Fibroblast of lung (primary cell): ENCODE measurements at places on chromosomes 3 and 15. TPM values are rescaled to one million over a fixed set of nuclear protein-coding genes. Genes with fewer than 3 reads are reported as not detected.
A peak's percentile ranks its signal among the peaks of the same experiment; 100 is the strongest.

COPS2 gene
- 84.9 and 98.1 TPM in 2 replicates for polyA plus RNA-seq

MFAP1 gene
- 41.4 and 45.0 TPM in 2 replicates for polyA plus RNA-seq

TM6SF1 gene
- 3.2 and 3.9 TPM in 2 replicates for polyA plus RNA-seq

GRCh38 chr3:196055683-196056270 is 26.1 kb downstream of the TFRC start:
- DNase-seq: peak; percentile 39

DNA sequence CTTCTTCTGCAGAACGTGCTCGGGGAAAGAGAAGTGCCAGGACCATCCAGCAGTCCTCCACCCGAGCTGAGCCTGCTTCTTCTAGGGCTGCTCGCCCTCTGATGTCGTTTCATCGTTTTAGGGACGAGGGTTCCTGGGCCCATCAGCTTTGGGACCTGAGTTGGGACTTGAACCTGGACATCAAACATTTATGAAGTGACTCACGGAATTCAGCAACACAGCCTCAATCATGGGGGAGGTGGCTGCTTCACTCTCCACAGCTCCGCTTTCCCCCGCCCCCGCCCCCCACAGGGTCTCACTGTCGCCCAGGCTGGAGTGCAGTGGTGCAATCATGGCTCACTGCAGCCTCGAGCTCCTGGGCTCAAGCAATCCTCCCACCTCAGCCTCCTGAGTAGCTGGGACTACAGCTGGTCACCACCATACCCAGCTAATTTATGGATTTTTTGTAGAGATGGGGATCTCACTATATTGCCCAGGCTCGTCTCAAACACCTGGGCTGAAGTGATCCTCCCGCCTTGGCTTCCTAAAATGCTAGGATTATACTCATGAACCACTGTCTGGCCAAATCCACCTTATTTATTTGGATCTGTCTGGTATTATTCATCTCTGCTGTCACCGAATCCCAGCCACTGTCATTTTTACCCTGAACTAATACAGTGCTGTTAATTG is 725 bp upstream of the SCAMP2 start:
- DNase-seq: no peak

GRCh38 chr3:190041333-190042041 is 79.2 kb downstream of the P3H2 start:
- peak; percentile 36 for DNase-seq

IREB2 gene
- polyA plus RNA-seq: 24.6 and 30.6 TPM in 2 replicates

- DNase-seq: no peak
Measured at GRCh38 chr3:52032702-52033408, 23.5 kb downstream of the DUSP7 start.

DNA sequence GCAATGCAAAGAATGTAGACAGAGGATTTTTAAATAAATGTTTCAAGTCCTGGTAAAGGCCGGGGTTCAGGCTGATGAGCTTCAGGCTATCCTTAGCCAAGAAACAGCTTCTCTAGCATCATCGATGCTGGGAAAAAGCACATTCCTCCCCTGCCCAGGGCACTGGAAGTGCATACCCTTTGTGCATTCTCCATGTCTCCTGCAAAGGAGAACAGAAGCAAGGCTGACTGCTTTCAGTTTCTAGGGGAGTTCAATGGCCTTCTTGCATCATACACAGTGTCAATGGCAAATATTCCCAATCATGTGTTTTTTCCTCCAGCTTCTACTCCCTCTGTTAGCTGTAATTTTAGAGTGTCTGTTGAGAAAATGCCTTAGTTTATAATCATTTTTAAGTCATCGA is 59.9 kb downstream of the GPR176 start:
- DNase-seq: no peak

GRCh38 chr3:29265509-29266072 is 15.3 kb upstream of the RBMS3 start:
- no peak for DNase-seq

DNA sequence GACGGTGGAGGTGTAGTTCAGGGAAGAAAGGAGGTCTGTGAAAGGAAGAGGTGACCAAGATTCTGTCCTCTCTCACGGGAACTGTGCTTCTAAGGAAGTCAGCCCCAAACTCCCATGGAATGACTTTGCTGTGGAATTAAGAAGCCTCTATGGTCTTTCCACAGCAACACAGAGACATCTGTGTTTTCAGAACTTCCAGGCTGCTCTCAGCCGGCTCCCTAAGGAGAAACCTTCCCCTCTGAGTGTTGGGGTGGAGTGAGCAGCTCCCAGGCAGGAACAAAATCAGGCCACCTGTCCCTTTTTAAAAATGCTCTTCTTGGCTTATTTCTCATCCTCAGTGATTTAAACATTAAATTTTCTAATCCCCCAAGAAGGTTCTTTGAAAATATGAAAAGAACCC is 53.3 kb upstream of the SNRK start:
- no peak for DNase-seq

USF3 gene
- polyA plus RNA-seq: 13.0 and 15.8 TPM in 2 replicates

- DNase-seq: peak; percentile 45
Measured at GRCh38 chr3:133540896-133541674, 32.4 kb upstream of the CDV3 start.

GRCh38 chr15:71349736-71350526 is 234.7 kb downstream of the THSD4 start:
- DNase-seq: no peak

RARB gene
- polyA plus RNA-seq: 2.3 and 13.3 TPM in 2 replicates

DNA sequence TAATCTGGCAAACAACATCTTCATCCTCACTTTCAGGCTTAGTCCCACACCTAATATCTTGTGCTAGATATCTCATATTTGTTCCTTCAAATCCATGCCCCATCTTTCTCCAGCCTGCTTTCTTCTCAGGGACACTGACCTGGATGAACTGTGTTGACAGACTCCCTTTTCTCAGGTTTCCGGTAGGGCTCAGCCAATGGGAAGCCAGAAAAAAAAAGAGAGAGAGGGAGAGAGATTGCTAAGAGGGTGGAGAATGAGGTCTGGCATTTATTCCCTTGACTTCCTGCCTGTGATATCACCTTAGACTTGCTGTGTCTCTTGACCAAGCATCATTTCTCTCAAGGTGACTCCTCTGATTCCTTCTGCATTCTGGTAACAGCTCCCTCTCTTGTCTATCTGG is 145.6 kb upstream of the ABI3BP start:
- no peak for DNase-seq

FBXO40 gene
- polyA plus RNA-seq: not detected in 2 replicates

DNA sequence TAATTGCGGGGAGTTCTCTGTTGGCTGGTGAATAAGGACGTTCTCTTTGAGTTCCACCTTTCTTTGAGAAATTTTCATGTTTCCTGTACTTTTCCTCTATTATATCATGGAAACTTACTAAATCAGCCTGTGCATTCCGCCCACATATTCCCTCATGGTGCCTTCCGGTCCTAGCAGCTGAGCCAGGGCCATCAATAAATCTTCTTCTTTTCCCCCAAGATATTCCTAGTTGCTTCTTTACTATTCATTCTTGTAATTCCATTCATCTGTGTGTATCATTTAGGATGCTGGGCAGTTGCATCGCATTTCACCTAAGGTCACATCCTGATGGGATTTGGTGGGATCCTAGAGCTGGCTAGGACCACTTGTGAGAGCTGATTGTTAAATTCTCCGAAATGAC is 139.2 kb downstream of the RBMS3 start:
- peak; percentile 54 for DNase-seq

COLQ gene
- polyA plus RNA-seq: 0.17 and 0.34 TPM in 2 replicates

DNA sequence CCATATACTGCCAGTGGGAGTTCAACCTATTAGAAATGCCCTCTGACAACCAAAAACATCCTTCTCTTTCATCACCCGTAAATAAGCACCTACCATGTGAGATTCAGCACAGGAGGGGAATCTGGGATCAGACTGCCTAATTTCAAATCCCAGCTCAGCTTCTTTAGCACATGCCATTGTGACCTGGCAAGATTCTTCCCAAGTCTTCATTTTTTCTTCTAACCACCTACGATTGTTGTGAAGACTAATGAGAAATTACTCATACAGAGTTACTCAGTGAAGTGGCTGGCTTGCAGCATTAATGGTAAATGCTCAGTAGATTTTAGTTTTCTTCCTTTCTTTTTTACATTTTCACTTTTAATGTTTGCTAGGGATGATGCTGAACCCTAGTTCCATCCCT is 176.7 kb downstream of the PDZRN3 start:
- DNase-seq: peak; percentile 59

DNA sequence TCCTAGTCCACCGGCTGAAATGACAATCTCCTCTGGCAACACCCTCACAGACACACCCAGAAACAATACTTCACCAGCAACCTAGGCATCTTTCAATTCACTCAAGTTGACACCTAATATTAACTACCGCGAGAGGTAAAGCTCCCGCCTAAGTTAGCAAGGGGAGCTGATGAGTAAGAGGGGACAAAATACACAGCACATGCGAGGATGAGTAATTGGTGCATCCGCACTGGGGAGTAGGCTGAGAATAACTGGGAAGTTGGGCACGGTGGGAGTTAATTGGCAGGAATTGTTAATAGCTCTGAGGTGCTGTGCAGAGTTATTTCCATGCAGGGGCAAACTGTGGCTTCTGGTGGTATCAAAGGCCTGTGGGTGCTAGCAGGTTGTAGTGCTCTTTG is 14.5 kb upstream of the PLD1 start:
- DNase-seq: no peak

DNA sequence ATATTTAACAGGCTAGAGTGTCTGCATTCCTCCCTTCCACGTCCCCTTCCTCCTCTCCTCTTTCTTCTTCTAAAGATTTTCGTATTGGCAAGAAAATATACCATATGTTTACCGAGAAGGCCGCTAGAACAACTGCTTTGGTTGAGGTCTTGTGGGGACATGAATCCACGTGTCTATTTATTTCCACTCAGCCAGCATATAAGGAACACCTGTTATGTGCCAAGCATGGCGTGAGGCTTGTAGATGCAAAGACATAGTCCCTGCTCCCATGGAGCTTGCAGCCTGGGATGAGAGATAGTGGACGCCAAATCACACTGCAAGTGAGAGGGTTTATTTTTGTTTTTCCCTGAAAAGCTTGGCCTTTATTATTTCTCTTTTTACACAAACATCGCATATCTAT is 57.1 kb downstream of the SLC7A14 start:
- no peak for DNase-seq

SNURF gene
- polyA plus RNA-seq: 5.0 and 6.4 TPM in 2 replicates

DNA sequence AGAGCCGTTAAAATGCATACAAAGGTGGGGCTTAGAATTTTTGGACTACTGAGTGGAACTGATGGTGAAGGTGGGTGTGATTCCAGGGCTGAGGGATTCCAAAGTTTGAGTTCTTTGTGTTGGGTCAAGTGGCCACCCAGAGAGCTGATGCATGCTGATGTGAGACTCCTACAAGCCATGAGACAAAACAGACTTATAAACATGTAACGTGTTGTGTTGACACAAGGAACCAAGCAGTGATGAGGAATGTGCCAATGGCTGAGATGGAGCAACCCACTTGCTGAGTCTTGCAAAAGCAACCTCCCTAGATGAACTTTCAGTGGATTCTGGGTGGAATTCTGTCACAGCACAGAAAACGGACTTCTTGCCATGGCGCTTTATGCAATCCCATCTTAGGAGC is 289.0 kb downstream of the TLE3 start:
- DNase-seq: peak; percentile 58

WDR53 gene
- 8.3 and 9.8 TPM in 2 replicates for polyA plus RNA-seq

SLC12A8 gene
- polyA plus RNA-seq: 7.6 and 15.1 TPM in 2 replicates

GRCh38 chr15:57890351-57890750 is 175.2 kb downstream of the ALDH1A2 start:
- no peak for DNase-seq

- peak; percentile 80 for DNase-seq
Measured at GRCh38 chr3:4426782-4427344, 40.2 kb downstream of the SUMF1 start.

- no peak for DNase-seq
Measured at GRCh38 chr3:105869861-105870755, 1.3 kb upstream of the CBLB start.

LDHAL6B gene
- not detected in 2 replicates for polyA plus RNA-seq

AGBL1 gene
- polyA plus RNA-seq: not detected in 2 replicates

GRCh38 chr3:45612918-45613602 is 18.5 kb downstream of the LIMD1 start:
- DNase-seq: no peak

DNA sequence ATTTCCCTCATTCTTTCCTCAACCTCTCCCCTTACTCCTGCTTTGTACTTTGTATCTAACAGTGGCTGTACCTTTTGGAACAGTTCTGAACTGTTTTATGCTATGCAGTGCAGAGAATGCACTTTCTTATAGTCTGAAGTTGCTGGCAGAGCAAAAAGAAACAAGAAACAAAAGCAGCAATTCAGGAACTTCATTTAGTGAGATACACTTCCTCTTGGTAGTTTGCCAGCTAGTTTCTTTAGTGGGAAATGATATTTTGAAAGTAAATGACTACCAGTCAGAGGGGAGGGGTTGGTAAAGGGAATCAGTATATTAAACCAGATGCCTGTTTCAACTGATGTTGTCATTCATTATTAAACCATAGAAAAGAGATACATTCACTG is 55.0 kb upstream of the CHD2 start:
- DNase-seq: peak; percentile 41

- peak; percentile 65 for DNase-seq
Measured at GRCh38 chr15:82021992-82022391, 23.8 kb downstream of the MEX3B start.

- DNase-seq: peak; percentile 87
Measured at GRCh38 chr3:46089237-46090011, 62.1 kb upstream of the XCR1 start.

DNA sequence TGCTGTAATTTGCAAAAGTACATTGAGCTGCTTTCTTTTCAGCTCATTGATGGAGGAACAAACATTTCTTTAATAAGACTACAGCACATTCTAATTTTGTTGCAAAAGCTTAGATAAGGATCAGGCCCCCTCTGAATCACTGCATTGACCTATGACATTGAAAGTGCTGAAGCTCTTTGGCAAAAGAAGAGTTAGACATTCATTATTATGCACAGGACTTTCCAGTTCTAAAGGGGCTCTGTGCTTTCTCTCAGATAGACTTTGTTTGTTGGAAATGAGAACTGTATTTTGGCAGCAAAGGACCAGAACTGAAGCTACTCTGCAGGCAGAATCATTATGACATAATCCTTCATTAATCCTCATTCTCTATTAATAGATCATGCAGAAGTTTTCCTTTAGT is 252.9 kb upstream of the SOX2 start:
- DNase-seq: peak; percentile 54

DNA sequence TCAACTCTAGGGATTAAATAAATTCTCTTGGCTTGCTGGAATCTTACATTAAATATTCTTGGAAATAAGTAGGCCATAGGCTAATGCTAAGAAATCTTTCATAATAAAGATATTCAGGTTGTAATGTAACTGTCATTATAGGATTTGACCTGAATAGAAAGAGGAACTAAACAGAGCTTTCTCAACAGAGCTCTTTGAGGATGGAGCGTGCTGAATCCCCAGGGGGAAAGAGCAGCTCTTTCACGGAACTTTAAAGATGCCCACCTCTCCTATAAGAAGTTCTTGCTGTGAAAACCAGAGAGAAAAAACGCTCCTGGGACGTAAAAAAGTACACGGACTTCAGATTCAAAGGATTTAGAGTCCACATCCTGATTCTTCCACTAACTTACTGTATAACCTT is 77.9 kb downstream of the NTRK3 start:
- DNase-seq: no peak
